ENCODE measurements at places on chromosomes 16 and 17.
A peak's percentile ranks its signal among the peaks of the same experiment; 100 is the strongest.

DNA sequence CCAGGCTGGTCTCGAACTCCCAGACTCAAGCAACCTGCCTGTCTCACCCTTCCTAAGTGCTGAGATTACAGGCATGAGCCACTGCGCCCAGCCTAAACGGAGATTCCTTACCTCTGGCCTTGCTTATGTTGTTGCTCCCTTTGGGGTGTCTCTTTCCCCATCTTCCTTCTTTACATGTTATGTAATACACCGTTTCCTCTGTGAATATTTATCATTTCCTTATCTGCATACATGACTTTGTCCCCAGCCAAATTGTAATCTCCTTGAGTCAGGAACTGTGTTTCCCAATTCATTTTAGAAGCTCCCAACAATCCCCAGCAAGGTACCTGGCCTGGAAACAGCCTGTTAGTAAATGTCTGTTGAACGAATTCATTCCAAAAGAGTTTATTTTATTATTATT lies 15.7 kb downstream of the COPZ2 start:
- DNase-seq: no peak

- DNase-seq: no peak
Measured at GRCh38 chr16:78259873-78260272, 160.4 kb downstream of the WWOX start.

GRCh38 chr17:21196126-21196525 lies 17.8 kb downstream of the TMEM11 start:
- DNase-seq: no peak

GRCh38 chr16:405548-406506 lies 4.1 kb downstream of the DECR2 start:
- no peak for DNase-seq

DNA sequence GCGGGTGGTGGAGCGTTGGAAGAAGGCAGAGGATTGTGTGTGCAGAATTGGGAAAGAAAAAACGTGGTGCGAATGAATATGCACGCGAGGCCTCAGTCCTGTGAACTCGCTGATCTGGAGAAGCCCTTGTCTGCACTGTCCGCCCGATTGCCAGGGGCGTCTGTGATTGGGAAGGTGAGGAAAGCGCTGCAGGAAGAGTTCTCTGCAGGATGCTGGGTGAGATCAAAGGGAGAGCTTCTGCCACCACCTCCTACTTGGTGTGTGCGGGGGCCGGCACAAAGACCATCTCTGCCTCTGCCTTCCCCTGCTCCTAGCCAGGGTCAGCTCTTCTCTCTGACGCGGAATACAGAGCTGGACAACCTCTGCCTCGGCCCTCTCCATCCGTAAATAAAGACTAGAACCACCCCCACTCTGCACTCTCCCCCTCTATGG lies 841 bp upstream of the RAB5C start:
- no peak for DNase-seq

GRCh38 chr17:18856570-18856915 lies 1.4 kb upstream of the PRPSAP2 start:
- peak; percentile 4 for DNase-seq

Data from fibroblast of skin of abdomen (primary cell).